ENCODE measurements at places on chromosomes 5 and 9.

- no peak for ATAC-seq
Measured at GRCh38 chr9:95441081-95441480, 75.7 kb downstream of the PTCH1 start.

GRCh38 chr5:113062869-113063508 lies 86.4 kb downstream of the DCP2 start:
- no peak for ATAC-seq

GRCh38 chr5:136141561-136141960 lies 8.9 kb downstream of the SMAD5 start:
- no peak for ATAC-seq

DNA sequence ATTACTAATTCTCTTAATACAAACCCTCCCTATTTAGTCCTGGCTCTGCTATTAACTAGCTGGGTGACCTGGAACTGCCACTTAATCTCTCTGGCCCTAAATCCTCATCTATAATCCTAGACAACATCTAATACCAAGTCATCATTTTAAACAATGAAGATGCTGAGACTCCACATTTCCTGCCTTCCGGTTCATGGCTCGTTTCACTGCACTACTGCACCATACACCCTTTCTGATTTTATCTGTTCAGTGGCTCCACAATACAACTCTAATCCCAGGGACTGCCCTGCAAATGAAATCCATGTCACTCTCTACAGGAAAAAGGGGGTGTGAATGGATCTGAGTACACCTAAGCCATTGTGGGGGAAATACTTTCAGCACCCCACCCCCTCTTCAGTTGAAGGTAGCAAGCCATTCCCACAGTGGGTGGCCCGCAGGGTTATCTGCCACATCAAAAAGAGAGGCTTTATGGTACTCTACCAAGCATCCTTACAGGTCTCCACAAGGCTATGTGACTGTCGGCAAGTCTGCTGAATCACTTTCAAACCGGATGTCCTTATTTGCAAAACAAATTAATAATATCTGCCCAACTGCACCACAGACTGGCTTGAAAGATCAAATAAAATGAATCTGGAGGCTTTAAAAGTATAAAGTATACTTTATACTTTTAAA lies 89.5 kb downstream of the EPB41L4A start:
- ATAC-seq, result no peak

- no peak for ATAC-seq
Measured at GRCh38 chr5:127561254-127561653, 43.8 kb downstream of the PRRC1 start.

GRCh38 chr9:447230-448025 lies 232.8 kb downstream of the DOCK8 start:
- no peak for ATAC-seq

- ATAC-seq, result no peak
Measured at GRCh38 chr9:38227061-38227540, 158.1 kb upstream of the SHB start.

DNA sequence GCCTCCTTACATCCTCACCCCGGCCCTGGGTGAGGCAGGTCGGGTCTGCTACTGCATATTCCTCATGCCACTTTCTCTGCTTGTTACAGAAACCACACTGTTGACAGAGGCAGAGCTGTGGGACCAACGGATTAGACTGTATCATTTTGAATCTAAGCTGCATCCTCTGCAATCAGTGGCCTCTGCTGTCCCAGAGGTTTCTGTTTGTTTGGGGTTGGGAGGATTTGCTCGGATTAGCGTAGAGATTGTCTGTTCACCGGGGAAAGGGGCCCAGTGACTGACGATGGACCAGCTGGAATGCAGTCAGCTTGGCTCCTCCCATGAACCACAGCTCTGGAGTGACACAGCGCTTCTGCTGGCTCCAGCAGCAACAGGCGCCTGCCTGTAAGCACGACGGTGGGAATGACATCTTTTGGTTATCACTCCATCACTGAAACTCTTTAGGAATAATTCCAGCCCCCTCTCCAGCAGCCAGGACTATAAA lies 37.3 kb upstream of the ADRA1B start:
- ATAC-seq, result peak; percentile 84

DNA sequence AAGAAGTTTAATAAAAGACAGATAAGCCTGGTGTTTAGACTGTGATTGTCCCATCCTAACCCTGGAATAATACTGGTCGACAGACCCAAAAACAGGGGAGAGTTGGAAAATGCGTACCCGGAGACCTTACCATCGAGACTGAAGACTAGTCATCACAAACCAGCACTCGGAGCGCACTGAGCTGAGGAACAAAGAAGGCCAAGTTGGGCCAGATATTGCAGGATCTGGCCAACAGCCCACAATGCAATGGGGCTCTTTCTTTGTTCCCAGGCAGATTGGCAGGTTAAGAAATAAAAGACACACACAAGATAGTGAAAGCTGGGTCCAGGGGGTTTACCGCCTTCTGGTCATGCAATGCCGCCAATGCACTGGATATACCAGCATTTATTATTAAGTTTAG lies 188.7 kb upstream of the RAI14 start:
- no peak for ATAC-seq

GRCh38 chr9:74770508-74771261 lies 117.0 kb downstream of the TRPM6 start:
- no peak for ATAC-seq

DNA sequence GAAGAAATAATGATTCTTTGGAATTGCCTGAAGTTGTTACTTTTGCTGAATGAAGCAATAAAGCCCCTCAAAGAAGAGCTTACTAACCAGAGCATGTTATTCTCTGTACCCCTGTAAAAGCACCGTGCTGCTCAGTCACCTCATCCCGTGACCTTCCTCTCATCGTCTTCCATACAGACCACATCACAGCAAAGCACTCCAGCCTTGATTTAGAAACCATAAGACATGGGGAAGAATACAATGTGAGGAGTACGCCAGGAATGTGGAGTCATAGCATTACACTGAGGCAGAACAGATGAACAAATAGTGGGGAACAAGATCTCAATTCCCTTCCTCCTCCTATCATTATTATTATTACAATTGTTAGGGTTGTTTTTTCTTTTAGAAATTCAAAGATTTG lies 49.1 kb downstream of the ERAP1 start:
- no peak for ATAC-seq

DNA sequence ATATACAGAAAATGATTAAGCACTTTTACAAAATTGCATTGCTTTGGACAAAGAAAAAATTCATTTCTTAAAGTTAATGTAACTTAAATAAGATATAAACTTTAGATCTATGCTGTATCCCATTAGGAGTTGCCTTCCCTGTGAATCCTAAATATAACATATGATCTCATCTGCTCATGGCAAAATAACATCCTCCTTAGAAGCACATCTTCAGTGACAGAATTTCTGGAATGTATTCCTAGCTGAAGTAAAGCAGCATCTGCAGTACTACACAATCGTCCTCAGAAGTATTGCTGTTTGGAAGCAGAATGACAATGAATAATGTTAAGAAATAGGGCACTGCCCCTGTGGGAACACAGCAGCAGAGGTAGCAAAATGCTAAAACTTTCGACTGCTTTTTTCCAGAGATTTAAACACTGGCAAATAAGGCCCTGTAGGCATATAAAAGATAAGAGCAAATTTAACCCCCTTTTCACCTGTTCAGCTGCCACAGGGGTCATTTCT lies 571.0 kb downstream of the PTPRD start:
- ATAC-seq, result no peak

GRCh38 chr5:165525271-165525670 lies 2019.9 kb downstream of the MAT2B start:
- ATAC-seq, result no peak

- ATAC-seq, result no peak
Measured at GRCh38 chr5:6328173-6328572, 50.2 kb downstream of the MED10 start.

DNA sequence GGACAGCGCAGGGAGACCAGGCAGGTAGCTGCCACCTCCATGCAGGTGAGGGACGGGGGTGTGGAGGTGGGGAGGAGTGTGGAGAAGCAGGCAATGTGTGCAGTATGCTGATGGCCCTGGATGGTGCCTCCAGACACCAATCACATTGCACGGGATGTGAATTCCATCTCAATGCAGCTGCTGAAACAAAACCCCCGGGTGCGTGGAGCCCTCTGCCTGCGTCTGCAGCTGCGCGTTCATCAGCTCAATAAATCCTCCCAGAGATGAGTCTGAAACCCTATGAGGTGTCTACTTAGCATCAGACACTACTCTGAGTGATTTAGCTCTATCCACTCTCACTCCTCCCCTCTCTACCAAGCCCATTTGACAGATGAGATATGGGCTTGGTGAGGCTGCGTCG lies 10.3 kb downstream of the SOHLH1 start:
- no peak for ATAC-seq

DNA sequence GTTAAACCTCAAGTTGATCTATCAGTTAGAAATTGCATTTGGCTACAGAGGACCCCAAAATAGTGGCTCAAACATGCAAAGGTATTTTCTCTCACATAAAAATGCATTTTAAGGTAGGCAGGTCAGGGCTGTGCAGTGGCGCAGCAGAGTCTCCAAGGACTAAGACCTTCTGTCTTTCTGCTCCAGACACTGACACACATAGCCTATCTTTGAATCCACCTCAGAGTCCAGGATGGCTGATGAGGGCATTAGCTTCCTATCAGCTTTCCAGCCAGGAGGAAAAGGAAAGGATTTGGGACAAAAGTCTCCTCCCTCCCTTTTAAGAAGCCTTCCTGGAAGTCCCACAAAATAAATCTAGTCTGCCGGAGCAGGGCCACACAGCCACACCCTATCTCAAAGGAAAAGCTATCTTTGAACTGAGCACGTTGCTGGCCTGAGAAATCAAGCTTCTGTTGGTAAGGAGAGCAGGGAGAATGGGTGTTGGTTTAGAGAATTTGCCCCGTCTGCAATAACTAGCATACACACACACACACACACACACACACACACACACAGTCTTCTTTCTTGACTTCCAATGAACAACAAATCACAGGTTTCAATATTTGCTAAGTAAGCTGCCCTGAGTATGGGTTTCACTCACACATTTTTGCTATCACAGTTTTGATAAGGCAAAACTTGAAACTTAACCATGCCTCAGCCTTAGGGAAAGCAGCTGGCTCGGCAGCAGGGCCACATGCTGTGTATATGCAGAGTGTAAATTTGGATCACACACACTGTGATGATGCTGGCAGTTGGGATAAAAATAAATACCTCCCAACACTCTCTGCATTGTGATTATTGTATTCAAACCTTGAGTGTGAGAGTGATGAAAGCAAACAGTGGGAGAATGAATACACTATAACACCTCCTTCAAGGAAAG lies 116.6 kb upstream of the MAP3K1 start:
- no peak for ATAC-seq

- no peak for ATAC-seq
Measured at GRCh38 chr5:77304388-77304787, 93.9 kb downstream of the PDE8B start.

DNA sequence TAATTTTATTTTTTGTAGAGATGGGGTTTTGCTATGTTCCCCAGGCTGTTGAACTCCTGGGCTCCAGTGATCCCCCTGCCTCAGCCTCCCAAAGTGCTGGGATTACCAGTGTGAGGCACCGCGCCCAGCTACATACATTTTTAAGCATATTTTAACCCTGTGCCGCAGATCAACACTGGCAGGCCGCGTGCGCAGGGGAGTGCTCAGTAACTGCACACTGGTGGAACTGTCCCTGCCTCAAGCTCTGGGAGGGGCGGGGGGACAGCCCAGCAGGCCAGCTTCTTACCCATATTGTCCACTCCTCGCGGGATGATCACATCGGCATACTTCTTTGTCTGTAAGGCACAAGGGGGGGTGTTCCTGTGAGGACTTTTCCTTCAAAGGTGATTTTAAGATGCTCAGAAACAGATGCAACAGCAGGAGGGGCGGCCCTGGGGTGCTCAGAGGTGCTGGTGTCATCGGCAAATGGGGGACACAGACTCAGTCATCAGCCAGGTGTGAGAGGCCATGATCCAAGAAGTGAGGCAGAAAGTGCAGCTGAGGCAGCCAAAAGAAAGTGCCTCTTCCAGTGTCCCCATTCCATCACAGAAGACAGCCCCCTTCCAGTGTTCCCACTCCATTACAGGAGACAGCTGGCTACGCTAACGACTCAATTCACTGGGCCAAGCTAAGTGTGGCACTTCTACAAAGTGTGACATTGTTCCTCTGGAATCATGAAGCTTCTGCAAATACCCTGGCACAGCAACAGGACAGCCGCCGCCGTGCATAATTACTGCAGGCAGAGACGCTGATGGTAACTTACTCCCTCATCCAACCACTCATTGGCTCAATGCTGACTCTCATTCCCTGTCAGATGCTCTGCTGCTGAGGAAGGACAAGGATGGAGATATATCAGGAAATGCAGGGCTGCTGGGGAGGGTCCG lies 5.2 kb downstream of the UCK1 start:
- no peak for ATAC-seq

- peak; percentile 57 for ATAC-seq
Measured at GRCh38 chr9:20570756-20571155, 51.5 kb downstream of the MLLT3 start.

DNA sequence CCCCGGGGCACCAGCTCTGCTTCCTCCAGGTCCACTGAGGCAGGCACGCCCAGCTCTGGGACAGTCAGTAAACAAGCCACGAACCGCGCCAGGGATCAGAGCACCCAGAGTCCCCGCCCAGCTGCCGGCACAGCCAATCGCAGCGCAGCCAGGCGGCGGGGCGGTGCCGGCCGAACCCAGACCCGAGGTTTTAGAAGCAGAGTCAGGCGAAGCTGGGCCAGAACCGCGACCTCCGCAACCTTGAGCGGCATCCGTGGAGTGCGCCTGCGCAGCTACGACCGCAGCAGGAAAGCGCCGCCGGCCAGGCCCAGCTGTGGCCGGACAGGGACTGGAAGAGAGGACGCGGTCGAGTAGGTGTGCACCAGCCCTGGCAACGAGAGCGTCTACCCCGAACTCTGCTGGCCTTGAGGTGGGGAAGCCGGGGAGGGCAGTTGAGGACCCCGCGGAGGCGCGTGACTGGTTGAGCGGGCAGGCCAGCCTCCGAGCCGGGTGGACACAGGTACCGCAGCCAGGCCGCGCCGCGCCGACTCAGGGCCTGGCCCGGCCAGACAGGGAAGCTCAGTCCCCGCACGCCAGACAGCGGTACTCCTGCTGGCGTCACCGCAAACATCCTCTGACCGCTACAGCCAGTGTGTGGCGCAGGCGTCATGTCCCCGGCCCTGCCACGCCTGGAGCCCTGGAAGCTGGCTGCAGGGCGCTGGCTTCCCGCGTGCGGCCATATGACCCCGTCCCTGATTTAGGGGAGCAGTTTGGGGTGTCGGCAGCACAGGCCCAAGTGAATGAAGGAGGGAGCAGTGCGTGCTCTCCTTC lies at the start of gene CTSL:
Gene CTSL (plus strand): TSS at position 220 of the 810 bp plus-strand sequence. CDS start 1,485 bp downstream, outside the sequence.
- peak; percentile 97 for ATAC-seq

DNA sequence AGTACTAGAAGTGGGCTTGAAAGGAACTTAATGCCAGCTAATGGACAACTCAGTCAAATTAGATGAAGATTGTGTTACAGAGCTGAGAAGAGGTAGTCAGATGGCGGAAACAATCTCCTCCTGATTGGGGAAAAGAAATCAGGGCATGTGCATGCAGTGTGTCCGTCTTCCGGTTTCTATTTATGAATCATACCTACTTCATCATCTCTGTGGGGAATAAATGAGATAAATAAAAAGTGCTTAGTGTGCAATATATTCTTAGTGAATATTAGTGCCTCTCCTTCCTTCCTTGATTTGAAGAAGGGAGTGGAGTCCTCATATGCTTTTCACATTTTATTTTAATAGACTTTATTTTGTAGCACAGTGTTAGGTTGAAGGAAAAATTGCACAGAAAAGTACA lies 108.7 kb upstream of the NFIL3 start:
- no peak for ATAC-seq
